ENCODE measurements at places on chromosomes 13 and 19. TPM values are rescaled to one million over a fixed set of nuclear protein-coding genes. Genes with fewer than 3 reads are reported as not detected.

SHISA7 gene
- total RNA-seq = not detected

NKPD1 gene
- 0.13 TPM for total RNA-seq

CEACAM21 gene
- 17.7 TPM for total RNA-seq

ZNF320 gene
- total RNA-seq = 8.7 TPM

GRIN2D gene
- total RNA-seq = 0.13 TPM

LRRC8E gene
- 1.1 TPM for total RNA-seq

PSG4 gene
- total RNA-seq = 2.3 TPM

SCGB2B2 gene
- total RNA-seq = 0.13 TPM

SIGLEC10 gene
- total RNA-seq = not detected

PSG11 gene
- 0.13 TPM for total RNA-seq

LSR gene
- 0.25 TPM for total RNA-seq

LILRB4 gene
- total RNA-seq = not detected
